ENCODE measurements at places on chromosomes 11 and 22. TPM values are rescaled to one million over a fixed set of nuclear protein-coding genes. Genes with fewer than 3 reads are reported as not detected.

- H3K36me3 ChIP-seq, result no peaks in the 10 kb centered on the region
- peak overlapping the region; percentile 64 for H3K27ac ChIP-seq
- H3K4me1 ChIP-seq, result peaks cover 8% of the 10 kb centered on the region
- peak; percentile 75 for DNase-seq
- H3K27me3 ChIP-seq, result no peaks in the 10 kb centered on the region
These were observed 712 bp upstream of the SLC2A11 start for GRCh38 chr22:23856721-23857605.

DNA sequence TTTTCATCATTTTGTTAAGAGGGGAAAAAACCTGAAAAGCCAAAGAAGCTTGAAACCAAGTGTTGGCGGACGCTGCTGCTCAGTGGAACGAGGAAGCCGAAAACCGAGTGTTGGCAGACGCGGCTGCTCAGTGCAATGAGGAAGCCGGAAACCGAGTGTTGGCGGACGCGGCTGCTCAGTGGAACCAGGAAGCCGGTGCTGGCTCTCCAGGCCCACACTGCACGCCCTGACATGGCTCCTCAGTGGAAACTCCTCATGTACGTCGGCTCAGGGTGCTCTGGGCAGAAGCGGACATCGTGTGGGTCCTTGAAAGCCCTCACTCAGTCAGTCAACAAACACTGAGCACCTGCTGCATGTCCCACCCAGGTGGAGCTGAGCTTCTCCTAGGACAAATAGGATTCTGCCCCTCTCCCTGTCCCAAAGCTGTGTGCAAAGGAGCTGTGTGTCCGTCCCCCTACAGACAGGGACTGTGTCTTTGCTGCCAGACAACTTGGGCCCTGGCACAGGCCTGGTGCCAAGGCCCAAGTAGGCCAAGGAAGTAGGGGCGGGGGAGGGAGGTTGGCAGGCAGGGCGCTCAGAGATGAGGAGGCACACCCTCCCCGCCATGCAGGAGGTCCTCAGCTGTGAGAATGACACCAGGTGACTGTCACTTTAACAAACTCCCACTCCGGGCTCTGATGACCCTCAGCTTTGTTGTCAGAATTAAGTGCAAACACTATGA is 37.3 kb downstream of the PHF21B start:
- H3K36me3 ChIP-seq, result no peaks in the 10 kb centered on the region
- H3K27me3 ChIP-seq, result no peaks in the 10 kb centered on the region
- no peak for DNase-seq
- no peak overlapping the region for H3K4me3 ChIP-seq
- H3K4me1 ChIP-seq, result no peaks in the 10 kb centered on the region

GRCh38 chr11:27241311-27242122 is 121.5 kb downstream of the CCDC34 start:
- H3K27ac ChIP-seq, result no peak overlapping the region
- no peaks in the 10 kb centered on the region for H3K4me1 ChIP-seq
- H3K36me3 ChIP-seq, result no peaks in the 10 kb centered on the region
- DNase-seq, result no peak
- no peak overlapping the region for H3K4me3 ChIP-seq

GRCh38 chr22:30804626-30805025 is 110.0 kb downstream of the OSBP2 start:
- DNase-seq, result no peak
- H3K4me1 ChIP-seq, result no peaks in the 10 kb centered on the region
- peaks cover 8% of the 10 kb centered on the region for H3K27me3 ChIP-seq
- no peaks in the 10 kb centered on the region for H3K36me3 ChIP-seq
- H3K4me3 ChIP-seq, result no peak overlapping the region
- no peak overlapping the region for H3K27ac ChIP-seq

DNA sequence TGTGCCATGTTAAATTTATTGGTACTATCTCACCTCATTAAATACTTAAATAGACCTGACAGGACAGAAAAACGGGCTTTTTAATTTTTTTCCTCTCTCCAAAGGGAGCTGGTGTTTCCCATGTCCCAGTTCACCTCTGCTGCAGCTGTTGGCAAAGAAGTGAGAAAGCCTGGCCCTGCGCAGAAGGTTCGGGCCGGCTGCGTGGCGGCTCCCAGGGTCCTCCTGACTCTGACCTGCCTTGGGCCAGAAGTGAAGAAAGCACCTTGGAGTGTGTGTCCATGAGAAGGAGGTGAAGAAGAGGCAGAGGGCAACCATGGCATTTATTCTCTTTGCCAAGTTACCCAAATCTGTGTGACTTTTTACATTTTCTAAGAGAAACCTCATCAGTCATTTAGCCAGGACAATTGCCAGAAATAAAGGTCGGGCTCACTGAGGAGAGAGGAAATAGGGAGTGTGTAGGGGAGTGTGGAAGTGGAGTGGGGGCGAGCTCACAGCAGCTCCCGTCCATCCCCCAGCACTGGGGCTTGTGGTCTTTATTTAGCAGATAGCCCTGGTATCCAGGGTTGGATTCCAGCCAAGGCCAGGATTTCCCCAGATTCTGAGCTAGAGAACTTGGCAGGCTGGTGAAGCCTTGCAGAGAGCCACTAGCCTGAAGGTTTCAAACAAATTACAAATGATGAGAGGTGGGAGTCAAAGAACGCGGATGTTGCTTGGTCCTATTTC is 102.4 kb upstream of the CADM1 start:
- no peak overlapping the region for H3K27ac ChIP-seq
- no peak overlapping the region for H3K4me3 ChIP-seq
- no peaks in the 10 kb centered on the region for H3K36me3 ChIP-seq
- no peaks in the 10 kb centered on the region for H3K27me3 ChIP-seq
- no peak for DNase-seq

- peak; percentile 30 for DNase-seq
- H3K27me3 ChIP-seq, result no peaks in the 10 kb centered on the region
- no peak overlapping the region for H3K4me3 ChIP-seq
- H3K27ac ChIP-seq, result no peak overlapping the region
- H3K4me1 ChIP-seq, result peaks cover 12% of the 10 kb centered on the region
These were observed 25.3 kb upstream of the SESN3 start for GRCh38 chr11:95256321-95256779.

GRCh38 chr11:33116535-33116934 is 44.7 kb downstream of the CSTF3 start:
- no peaks in the 10 kb centered on the region for H3K36me3 ChIP-seq
- H3K4me3 ChIP-seq, result no peak overlapping the region
- no peaks in the 10 kb centered on the region for H3K4me1 ChIP-seq
- no peak for DNase-seq
- no peaks in the 10 kb centered on the region for H3K27me3 ChIP-seq

- H3K27ac ChIP-seq, result peak overlapping the region; percentile 83
- no peak overlapping the region for H3K4me3 ChIP-seq
- no peaks in the 10 kb centered on the region for H3K27me3 ChIP-seq
- peak; percentile 83 for DNase-seq
- H3K4me1 ChIP-seq, result peaks cover 54% of the 10 kb centered on the region
- H3K36me3 ChIP-seq, result no peaks in the 10 kb centered on the region
These were observed 7.3 kb downstream of the CERK start for GRCh38 chr22:46730568-46731245.

GRCh38 chr11:36156817-36157519 is 132.3 kb downstream of the COMMD9 start:
- no peak overlapping the region for H3K27ac ChIP-seq
- no peak overlapping the region for H3K4me3 ChIP-seq
- H3K27me3 ChIP-seq, result no peaks in the 10 kb centered on the region
- H3K4me1 ChIP-seq, result no peaks in the 10 kb centered on the region
- H3K36me3 ChIP-seq, result no peaks in the 10 kb centered on the region
- no peak for DNase-seq

LGR4 gene
- 109 TPM for total RNA-seq

CLDN5 gene
- 48.4 TPM for total RNA-seq

APOL1 gene
- 160 TPM for total RNA-seq

CNGA4 gene
- 0.22 TPM for total RNA-seq
